Naive thymus-derived CD4-positive, alpha-beta T cell (primary cell): ENCODE measurements at places on chromosomes 12 and 14. TPM values are rescaled to one million over a fixed set of nuclear protein-coding genes. Genes with fewer than 3 reads are reported as not detected.

DNA sequence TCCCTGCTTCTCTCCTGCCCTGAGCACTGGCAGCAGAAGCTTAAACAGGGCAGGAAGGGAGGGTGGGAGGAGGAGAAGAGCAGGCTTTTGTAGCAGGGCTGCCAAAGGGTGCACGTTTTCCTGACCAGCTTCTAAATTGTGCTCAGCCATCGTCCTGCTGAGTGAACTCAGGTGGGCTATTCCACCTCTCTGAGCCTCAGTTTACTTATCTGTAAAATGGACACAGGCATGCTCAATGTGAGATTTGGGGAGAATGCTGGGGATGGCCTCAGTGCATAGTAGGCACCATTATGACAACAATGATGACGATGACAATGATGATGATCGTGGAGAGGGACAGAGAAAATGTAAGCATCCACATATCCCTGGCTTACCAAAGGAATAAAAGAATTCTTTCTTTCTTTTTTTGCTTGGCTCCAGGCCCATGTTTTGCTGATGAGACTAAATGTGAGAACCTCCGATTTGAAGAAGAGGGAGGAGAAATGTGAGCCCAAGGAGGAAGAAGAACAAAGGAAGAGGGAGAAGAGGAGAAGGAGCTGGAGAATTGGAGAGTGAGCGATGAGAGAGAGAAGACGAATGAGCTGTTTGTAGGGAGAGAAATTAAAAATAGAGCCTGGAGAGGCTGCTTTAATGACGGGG, 105.5 kb upstream of the MYL2 start:
- DNase-seq, result no peak
- H3K36me3 ChIP-seq, result no peaks in the 10 kb centered on the region
- H3K27me3 ChIP-seq, result peaks cover under 1% of the 10 kb centered on the region
- H3K4me1 ChIP-seq, result no peaks in the 10 kb centered on the region
- H3K27ac ChIP-seq, result no peak overlapping the region

Gene NUBPL
- polyA plus RNA-seq, result 5.8 TPM

- no peaks in the 10 kb centered on the region for H3K27me3 ChIP-seq
- no peak for DNase-seq
- H3K27ac ChIP-seq, result no peak overlapping the region
Observed at GRCh38 chr14:25247609-25248008, 197.7 kb upstream of the STXBP6 start.

- DNase-seq, result no peak
- H3K27me3 ChIP-seq, result no peaks in the 10 kb centered on the region
Observed at GRCh38 chr12:51779876-51780275, 68.6 kb downstream of the FIGNL2 start.

- no peak for DNase-seq
- H3K4me3 ChIP-seq, result no peak overlapping the region
- H3K27ac ChIP-seq, result no peak overlapping the region
- H3K27me3 ChIP-seq, result no peaks in the 10 kb centered on the region
- no peaks in the 10 kb centered on the region for H3K4me1 ChIP-seq
- no peaks in the 10 kb centered on the region for H3K36me3 ChIP-seq
Observed at GRCh38 chr12:34402228-34402898, 380.1 kb downstream of the ALG10 start.

Gene MAP1LC3B2
- polyA plus RNA-seq, result 4.4 TPM

DNA sequence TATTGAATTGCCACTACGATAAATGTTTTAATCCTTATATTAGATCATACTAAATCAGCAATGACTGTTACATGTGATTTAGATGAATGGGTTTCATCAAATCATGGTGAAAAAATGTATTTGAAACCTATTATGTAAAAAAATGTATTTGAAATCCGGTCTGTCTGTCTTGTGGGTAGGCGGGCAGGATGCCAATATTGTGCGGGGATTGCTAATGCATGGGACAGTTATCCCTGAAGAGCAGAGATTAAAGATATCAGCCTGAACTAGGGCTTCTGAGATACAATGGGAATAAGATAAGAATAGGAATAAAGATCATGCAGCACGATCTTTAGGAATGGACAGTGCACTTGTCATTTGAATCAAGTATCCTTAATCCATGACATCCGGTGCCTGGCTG, 134.0 kb downstream of the PRKCH start:
- peaks cover 57% of the 10 kb centered on the region for H3K4me1 ChIP-seq
- H3K36me3 ChIP-seq, result peaks cover 26% of the 10 kb centered on the region

DNA sequence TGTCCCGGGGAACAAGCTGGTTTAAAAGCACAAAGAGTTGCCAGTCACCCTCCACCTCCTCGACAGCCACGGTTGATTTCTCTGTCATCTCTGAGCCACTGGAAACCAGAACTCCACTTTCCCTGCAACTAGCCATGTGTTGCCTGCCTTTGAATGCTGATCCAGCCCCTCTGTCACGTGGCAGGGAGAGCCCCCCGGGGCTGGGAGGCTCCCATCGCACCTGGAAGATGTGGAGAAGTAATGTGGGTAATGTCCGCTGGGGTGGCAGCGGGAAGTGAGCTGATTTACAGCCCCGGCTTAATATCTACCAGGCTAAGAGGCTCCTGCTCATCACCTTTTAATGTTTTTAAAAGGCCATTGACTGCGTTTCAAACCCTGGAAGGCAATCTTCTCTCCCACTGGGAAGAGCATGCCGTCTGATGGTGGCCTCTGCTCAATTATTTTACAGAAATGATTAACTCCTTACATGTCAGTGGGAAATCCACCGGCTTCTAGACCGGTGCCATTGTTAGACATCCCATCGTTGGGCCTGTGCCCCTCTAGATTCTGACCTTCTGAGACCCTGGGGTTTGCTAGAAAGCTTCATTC, 7.4 kb downstream of the PRIMA1 start:
- no peak overlapping the region for H3K4me3 ChIP-seq
- no peaks in the 10 kb centered on the region for H3K4me1 ChIP-seq
- no peaks in the 10 kb centered on the region for H3K36me3 ChIP-seq
- H3K27ac ChIP-seq, result no peak overlapping the region
- H3K27me3 ChIP-seq, result no peaks in the 10 kb centered on the region

DNA sequence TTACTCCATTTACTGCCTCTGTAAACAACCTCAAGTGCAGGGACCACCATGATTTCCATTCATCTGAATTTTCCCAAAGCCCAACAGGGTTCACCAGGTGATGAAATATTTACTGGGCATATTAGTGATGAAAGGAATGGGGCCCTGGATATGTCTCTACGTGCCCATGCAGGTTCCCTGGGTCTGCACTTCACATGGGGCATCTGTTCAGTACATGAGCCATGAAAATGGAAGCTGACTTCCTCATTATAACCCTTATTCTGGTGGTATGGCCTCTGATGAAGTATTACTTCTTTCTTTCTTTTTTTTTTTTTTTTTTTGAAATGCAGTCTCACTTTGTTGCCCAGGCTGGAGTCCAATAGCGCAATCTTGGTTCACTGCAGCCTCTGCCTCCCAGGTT, 26.5 kb upstream of the CORO1C start:
- H3K4me1 ChIP-seq, result no peaks in the 10 kb centered on the region
- H3K36me3 ChIP-seq, result no peaks in the 10 kb centered on the region
- H3K27me3 ChIP-seq, result no peaks in the 10 kb centered on the region

Gene NACA
- 1,626 TPM for polyA plus RNA-seq

DNA sequence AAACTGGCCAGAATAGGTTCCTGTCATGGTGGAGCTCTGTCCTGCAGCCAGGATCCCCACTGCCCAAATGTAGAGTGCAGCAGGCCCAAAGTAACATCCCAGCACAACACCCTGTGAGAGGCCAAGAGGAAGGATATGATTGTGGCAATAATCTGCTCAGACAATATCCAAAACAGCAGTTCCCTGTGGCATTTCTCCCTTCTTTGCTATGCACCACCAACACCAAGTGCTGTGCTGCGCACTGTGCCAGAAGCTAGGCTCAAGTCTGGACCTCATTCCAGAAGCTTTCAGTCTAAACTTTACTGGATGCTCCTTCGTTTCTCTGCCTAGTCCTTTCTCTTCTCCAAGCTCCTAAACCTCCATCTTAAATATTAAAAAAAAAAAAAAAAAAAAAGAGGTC, 33.4 kb downstream of the SLC11A2 start:
- no peaks in the 10 kb centered on the region for H3K4me1 ChIP-seq
- H3K27ac ChIP-seq, result no peak overlapping the region

Gene PRIM1
- polyA plus RNA-seq, result 55.1 TPM

DNA sequence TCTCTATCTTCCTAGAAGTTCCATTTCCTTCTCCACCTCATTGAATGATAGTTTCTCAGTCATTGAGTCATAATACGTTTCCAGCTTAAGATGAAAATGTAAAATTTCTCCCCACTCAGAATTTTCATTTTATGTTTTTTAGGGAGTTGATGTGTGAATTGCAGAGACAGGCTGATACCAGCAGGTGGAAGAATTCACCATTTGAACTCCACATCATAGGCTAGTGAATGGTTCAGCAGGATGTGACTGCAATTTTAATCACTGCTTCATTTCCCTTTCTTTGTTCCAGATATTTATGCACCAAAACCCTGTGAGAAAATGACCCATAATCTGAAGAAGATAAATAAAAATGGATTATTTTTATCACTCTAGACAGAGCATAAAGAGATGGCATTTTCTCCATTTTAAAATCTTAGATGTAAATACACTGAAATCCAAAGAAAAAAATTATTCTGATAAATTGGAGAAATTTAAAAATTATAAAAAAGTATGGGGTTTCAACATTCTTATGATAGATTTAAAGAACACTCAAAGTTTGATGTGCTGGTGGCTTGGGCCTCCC, 10.6 kb upstream of the PYGL start:
- H3K27ac ChIP-seq, result no peak overlapping the region
- no peaks in the 10 kb centered on the region for H3K36me3 ChIP-seq
- no peak for DNase-seq

DNA sequence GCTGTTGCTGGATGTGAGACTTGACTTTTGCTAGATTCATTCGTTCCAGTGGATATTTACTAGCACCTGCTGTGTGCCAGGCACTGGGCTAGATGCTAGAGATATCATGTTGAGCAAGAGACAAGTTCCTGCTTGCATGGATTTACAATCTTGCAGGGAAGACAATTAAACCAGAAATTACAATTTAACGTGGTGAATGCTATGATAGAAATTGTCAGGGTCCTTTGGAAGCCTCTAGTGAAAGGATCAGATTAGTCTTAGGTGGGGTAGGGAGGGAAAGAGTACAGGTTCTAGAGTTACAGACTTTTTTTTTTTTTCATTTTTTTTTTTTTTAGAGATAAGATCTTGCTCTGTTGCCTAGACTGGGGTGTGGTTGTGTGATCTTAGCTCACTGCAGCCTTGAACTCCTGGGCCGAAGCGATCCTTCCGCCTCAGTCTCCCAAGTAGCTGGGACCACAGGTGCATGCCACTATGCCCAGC, 36.7 kb downstream of the SPATS2 start:
- DNase-seq, result no peak
- H3K27ac ChIP-seq, result no peak overlapping the region
- peaks cover 4% of the 10 kb centered on the region for H3K4me1 ChIP-seq

DNA sequence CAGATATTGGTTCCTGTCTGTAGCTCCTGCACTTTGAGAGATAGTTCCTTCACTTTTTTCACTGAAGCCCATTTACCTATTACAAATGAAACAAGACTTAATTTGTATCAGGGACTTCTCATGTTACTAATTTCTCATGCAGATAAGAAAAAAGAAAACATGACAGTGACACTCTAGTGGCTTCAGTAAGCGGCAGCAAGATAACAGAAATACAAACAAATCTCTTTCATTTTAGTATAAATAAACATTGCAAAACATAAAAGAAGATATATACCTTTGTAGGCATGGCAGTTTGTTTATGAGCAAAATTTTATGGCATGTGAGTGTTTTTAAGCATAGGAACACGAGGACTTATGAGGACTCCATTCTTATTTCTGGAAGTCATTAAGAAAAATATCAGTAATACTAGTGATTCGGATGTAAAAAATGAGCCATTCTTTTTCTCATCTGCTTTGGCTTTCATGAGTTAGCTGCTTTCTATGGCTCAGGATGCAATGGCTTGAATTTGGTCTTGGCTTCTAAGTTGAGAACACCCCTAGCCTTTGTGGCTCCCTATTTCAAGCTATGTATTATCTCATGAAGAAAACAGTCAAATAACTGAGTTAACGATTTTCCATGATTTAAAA, 310.1 kb upstream of the RGS6 start:
- H3K27ac ChIP-seq, result no peak overlapping the region
- no peak for DNase-seq
- no peaks in the 10 kb centered on the region for H3K4me1 ChIP-seq
- no peaks in the 10 kb centered on the region for H3K27me3 ChIP-seq
- H3K36me3 ChIP-seq, result no peaks in the 10 kb centered on the region

- DNase-seq, result no peak
- H3K36me3 ChIP-seq, result no peaks in the 10 kb centered on the region
- peaks cover 6% of the 10 kb centered on the region for H3K4me1 ChIP-seq
- no peak overlapping the region for H3K4me3 ChIP-seq
- no peak overlapping the region for H3K27ac ChIP-seq
- no peaks in the 10 kb centered on the region for H3K27me3 ChIP-seq
Observed at GRCh38 chr12:106251631-106252455, 4.0 kb upstream of the CKAP4 start.

DNA sequence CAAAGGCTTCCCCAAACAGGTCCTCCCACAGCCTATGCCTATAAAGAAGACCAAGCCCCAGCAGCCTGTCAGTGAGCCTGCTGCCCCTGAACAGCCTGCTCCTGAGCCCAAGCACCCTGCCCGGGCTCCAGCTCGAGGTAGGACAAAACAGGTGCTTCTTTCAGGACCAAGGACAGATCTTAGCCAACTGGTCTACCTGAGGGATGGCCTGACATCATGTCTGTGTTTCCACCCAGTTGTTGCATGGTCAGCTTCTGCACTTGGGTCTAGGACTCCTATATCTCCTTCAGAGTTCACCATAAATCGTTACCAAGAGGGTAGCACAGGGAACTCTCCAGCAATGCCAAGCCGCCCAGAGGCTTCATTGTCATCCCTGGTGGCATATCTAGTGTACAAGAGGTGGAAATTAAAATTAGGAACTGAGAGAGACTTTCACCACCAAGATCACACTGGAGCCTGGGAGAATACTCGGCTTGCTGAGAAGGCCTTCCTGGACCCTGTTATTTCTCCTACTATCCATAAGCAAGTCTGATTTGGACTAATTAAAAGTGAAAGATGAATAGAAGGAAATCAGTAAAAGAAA, 38.2 kb upstream of the OAS1 start:
- no peak overlapping the region for H3K27ac ChIP-seq
- no peaks in the 10 kb centered on the region for H3K36me3 ChIP-seq
- H3K4me3 ChIP-seq, result no peak overlapping the region
- no peaks in the 10 kb centered on the region for H3K4me1 ChIP-seq
- DNase-seq, result no peak

- no peak overlapping the region for H3K27ac ChIP-seq
- DNase-seq, result no peak
- peaks cover 71% of the 10 kb centered on the region for H3K36me3 ChIP-seq
- no peaks in the 10 kb centered on the region for H3K27me3 ChIP-seq
- H3K4me3 ChIP-seq, result no peak overlapping the region
Observed at GRCh38 chr12:123621101-123621500, 12.4 kb downstream of the EIF2B1 start.
